ENCODE measurements at places on chromosomes 5 and 9.

DNA sequence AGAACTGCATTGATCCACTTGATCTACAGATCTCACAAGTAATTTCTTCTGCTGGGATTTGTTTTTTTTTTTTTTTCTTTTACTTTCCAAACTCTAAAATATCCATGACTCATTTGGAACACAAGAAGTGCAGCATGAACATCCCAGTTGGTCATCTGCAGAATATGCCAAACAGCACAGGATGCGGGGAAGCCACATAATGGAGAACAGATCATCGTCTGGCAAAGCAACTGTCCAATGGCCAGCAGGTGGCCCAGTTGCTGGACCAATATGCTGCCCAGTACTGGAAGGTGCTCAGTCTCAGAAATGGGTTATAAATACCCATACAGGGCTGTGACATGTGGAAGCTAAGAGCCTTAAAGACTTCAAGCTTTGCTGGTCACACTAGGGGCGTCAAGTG lies 221.3 kb upstream of the TAS2R1 start:
- no peak for DNase-seq

GRCh38 chr5:89471541-89471940 lies 588.6 kb upstream of the MEF2C start:
- no peak for DNase-seq

DNA sequence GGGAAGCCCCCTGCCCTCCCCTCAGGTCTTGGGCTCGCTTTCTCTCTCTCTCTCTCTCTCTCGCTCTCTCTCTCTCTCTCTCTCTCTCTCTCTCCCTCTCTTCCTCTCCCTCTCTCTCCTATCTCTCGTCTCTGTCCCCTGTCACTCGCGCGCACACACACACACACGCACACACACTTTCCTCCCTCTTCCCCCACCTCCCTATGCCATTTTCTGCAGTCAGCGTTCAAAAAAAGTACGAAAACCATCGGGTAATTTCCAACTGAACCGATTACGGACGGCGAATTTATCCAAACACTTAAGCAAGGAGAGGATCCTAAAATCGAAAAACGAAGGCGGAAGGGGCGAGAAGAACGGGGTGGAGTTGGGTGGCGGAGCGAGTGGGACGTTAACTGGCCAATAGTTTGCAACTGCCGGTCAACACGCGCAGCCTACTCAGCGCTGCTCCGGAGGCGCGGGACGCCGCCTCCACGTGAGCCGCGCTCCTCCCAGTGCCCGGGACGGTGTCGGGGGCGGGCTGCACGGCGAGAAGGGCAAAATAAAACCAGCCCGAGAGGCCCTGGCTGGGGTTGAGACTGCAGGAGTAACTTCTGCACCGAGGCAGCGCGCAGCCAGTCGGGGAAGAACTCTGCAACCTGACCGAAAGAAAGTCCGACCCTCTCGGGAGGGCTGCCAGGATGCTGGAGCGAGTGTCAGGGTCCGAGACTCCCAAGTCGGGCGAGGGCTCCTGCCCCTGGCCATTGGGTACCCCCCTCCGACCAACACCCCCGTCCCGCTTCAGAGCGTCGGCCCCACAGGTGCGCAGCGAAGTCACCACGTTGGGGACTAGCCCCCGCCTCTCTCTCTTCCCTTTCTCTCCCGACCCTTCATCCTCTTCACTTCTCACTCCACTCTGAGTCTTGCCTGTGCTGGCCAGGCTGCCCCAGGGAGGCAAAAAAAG lies 24.9 kb upstream of the ELAVL2 start:
- DNase-seq = no peak

- DNase-seq = no peak
Observed at GRCh38 chr9:137158625-137159024, 11.2 kb downstream of the LRRC26 start.

DNA sequence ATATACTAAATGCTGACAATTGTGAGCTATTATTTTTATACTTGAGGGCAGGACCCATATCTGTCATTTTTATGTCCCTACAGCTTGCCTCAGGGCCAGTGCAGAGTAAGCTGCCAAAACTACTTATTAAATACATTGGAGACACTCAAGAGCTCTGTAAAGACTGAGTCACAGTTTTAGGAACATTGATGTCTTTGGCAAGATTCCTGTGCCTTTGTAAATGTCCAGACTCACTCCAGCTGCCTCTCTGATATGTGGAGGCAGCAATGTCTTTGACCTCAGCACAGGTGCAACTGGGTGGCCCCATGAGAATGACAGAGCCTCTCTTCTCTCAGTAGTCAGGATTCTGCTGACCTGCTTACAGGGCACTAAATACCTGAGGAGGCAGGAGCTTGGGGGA lies 363.2 kb downstream of the OSTF1 start:
- no peak for DNase-seq

DNA sequence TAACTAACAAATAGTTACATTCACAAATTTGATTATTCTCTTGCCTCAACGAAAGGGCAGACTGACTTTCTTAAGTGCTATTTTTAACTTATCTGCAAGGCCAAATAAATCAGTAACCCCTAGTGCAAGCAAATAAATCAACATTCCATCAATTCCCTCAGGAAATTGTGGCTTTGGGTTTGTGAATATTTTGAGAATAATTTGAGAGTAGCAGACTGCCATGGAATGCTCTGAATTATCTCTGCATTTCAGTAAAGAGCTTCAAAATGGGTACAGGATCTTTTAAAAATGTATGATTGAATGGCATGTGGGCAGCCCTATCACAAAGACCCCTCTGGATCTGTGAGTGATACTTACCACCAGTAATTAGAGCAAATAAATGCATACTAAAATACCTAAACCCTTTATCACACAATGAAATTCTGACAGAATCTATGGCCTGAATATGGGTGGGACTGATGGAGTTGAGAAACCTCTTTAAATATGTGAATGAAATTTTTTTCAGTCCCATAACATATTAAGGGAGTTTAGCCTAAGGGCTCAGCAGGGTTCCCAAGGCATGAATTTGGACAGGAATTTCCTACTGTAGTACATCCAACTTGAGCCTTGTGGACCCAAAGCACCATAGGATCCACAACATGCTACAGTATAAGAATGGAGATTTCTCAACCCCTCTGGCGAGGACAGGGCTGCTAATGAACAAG lies 92.5 kb upstream of the ITGA2 start:
- DNase-seq = no peak

DNA sequence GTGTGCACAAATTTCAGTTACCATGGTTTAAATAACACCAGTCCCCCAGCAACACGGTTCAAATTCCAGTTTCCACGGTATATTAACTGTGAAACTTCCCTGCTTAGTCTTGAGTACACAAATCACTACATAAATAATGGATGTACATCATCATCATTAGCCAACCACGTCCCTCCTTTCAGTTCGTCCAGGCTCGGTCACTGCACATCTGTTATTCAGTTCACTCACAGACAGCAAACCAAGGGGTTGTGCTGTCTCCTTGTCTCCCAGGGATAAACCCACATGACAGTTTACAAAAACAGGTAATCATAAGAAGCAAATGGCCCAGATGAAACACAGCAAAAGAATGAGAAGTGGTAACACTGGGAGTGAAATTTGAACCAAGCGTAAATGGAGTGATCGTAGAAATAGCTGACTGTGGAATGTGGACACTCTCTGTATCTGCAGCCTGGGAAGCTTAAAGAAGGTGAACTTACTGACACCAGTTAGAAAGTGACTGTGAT lies 61.0 kb upstream of the RAD23B start:
- DNase-seq = no peak

DNA sequence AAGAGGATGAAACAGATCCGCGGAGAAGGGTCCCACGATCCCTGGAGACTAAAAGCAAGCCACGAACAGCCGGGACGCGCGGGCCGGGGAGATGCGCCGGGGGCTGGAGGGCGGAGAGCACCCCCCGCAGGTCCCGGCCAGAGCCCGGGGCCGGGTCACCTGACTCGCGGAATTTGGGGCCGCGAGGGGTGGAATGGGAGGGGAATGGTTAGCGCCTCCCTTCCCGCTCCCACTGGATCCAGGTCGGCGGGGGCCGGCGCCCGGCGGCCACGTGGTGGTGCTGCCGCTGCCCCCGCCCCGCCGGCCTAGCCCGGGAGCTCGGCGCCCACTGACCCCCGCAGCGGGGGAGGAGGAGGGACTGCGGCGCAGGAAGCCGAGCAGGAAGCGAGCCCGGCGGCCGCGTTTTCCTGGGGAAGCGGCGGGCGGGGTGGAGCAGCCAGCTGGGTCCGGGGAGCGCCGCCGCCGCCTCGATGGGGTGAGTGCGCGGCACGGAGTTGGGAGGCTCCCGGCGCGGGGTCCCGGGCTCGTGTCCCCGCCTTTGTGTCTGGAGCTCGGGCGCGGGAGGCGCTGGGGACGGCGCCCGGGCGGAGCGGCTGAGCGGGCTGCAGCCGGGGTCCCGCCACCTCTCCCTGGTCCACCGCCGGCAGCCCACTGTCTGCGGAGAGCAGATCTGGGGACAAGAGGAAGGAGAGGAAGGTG lies at the start of gene RAI14:
TSS of gene RAI14 (plus strand) at position 328 of the 699 bp plus-strand sequence. CDS start 30,592 bp downstream, outside the sequence.
- DNase-seq = no peak

DNA sequence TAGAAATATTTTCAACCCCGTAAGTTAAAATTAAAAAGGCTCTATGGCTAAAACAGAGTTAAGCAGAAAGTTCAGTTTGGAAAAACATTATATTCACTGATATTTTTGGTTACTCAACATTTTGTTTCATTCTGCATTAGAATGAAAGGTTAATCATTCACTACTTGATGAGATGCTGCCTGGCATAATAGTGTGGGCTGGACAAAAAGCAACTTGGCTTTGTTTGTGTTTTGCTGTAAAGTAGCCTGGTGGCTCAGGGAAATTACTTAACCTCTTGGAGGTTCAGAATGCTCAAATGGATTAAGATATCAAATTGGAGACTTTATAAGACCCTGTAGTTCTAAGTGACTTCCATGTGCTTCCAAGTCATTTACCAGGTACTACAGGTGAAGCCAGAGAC lies 367.4 kb upstream of the TRPC7 start:
- DNase-seq = no peak

DNA sequence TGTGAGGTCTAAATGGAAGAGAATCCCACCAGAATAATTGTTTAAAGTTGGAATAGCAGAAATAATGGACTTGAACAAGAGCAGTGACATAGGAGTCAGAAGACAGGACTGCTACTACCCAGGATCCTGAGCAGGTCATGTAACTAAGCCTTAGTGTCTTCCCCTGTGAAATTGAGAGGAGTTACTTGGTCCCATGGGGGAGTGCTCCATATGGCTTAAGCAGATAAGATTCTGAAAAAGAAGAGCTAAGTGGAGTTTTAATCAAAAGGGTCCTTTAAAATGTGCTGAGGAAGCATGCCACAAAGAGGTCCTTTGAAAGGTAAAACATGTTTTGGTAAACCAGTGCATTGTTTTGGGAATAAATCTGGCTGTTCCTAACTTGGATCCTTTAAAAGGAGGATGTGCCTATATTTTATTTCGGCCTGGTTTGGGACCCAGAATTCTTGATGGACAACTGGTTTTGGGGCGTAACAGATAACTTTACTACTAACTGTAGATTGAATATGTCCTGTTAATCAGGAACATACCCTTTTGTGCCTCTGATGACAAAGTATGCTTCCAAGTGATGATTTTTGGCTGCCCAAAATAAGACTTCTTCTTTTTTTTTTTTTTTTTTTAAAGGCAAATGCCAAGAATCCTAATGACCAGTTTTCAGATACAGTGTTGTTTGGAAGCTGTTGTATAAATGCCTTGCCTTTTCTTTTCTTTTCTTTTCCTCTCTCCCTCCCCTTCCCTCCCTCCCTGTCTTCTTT lies 5.7 kb downstream of the RCL1 start:
- no peak for DNase-seq

GRCh38 chr9:2967766-2968165 lies 123.9 kb upstream of the PUM3 start:
- DNase-seq = no peak

GRCh38 chr9:126367139-126367538 lies 40.5 kb downstream of the MVB12B start:
- no peak for DNase-seq

- DNase-seq = no peak
Observed at GRCh38 chr5:118561971-118562370, 426.4 kb downstream of the DTWD2 start.

DNA sequence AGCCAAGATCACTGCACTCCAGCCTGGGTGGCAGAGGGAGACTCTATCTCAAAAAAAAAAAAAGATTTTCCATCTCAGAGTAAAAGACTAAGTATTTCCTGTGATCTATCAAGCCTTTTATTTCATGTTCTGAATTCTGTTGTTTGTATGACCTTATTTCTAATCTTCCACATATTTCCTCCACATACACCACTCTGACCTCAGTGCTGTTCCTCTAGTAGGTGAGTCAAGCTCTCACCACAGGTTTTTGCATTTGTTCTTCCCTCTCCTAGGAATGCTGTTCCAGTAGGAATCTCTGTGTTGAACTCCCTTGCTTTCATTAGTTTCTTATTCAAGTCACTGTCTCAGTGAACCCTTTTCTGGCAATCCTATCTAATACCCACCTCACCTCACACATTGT lies 68.1 kb downstream of the INVS start:
- DNase-seq = no peak

GRCh38 chr5:172219296-172219695 lies 25.3 kb downstream of the EFCAB9 start:
- no peak for DNase-seq

DNA sequence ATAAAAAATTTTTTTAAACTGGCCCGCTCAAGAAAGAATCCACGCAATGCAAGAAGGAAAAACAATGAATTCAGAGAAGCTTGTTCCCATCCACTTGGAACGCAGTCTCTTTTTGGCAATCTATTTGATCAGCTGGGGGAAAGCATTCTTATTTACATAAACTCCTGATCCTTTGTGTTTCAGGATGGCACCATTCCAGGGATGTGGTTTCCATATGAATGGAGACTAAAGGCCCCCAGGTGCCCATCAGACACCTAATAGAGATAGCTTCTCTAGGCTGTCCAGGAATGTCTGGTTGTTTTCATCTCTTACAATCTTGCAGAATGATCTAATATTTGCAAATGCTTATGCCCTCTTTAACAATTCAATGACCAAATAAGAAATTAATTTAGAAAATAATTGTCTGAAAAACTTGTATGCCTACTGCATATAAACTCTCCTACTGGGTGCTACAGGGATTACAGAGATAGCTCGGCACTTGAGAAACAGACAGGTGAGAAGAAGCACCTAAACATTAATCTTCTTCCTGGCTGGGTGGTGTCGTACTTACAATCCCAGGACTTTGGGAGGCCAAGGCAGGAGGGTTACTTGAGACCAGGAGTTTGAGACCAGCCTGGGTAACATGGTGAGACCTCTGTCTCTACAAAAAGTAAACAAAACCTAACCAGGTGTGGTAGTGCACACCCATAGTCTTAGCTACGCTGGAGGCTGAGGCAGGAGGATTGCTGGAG lies 3.0 kb upstream of the RASGRF2 start:
- DNase-seq = no peak

DNA sequence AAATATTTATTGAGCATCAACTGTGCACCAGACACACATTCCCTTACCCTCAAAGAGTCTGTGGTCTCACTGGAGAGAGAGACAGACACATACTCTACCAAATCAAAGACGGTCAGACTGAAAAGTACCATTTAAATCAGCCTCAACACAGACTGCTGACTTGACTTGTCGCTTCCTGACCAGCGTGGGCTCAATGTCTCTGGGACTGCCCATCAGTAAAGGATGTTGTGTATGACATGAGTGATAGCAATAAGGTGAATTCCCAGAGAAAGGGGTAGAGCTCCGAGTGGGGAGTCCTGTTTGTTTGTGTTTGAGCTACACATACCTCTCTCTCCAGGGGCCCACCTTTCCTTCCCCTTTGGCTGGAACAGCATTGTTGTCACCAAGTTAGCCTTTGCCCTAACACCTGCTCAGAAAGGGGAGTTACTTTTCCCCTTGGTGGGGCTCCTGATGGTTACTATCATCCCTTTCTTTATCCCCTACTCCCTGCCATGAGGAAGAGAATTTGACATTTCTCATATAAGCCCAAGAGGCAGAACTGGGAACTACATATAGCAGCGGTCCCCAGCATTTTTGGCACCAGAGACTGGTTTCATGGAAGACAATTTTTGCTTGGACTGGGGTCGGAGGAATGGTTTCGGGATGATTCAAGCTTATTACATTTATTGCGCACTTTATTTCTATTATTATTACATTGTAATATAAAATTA lies 33.9 kb downstream of the NR4A3 start:
- no peak for DNase-seq
